ENCODE measurements at places on chromosomes 11 and 22. TPM values are rescaled to one million over a fixed set of nuclear protein-coding genes. Genes with fewer than 3 reads are reported as not detected.

Gene TMEM191B
- total RNA-seq: 1.1 TPM

Gene TMEM121B
- not detected for total RNA-seq

Gene OR51B4
- total RNA-seq: not detected

Gene SHISAL1
- total RNA-seq: not detected

Gene SAA1
- total RNA-seq: not detected

Gene GTSE1
- 76.2 TPM for total RNA-seq
